ENCODE measurements at places on chromosomes 13 and 19.

DNA sequence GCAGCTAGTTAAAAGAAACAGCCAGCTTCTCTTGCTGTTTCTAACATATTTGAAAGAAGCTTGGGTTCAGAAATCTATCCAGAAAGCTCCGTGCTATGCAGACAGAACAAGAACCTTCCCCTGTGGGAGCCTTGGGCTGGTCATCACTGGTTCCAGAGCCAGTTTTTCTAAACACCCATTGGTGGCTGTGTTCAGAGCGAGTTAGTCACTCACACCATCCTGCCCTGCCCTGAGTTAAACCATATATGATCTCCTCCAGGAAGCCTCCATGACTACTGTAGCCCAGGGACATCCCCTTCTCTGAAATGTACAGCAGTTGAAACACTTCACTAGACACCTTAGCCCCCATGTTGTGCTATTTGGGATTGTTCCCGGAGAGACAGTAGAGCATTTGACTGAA lies 200.8 kb upstream of the SGCG start:
- DNase-seq = no peak

GRCh38 chr19:30666301-30666803 lies 294.2 kb downstream of the ZNF536 start:
- DNase-seq = peak; percentile 65

DNA sequence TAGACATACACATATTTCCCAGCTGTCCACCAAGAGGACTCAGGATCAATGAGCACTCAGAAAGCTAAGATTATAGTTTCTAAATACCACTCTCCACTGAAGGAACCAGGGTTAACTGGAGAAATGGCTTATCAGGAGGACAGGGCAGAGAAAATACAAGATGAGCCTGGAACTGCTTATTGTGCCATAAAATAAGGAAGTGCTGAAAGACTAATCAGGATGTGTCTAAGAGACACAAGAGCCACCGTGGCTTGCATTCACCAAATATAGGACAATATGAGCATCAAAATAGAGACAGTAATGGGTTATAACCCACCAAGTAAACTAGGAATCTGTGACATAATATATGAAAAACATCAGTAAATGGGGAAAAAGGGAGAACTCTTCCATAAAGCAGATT lies 32.8 kb downstream of the KLF12 start:
- no peak for DNase-seq

GRCh38 chr13:24668955-24669582 lies 11.1 kb upstream of the ATP12A start:
- DNase-seq = no peak

GRCh38 chr19:49186108-49186507 lies 28.5 kb downstream of the TRPM4 start:
- no peak for DNase-seq

Data from AG20443 (cell line).